Stimulated activated CD4-positive, alpha-beta T cell treated with anti-CD3 and anti-CD28 coated beads, TNF-alpha, amount 100 ng/mL, for 24 hours (primary cell): ENCODE measurements at places on chromosomes 11 and 22.

DNA sequence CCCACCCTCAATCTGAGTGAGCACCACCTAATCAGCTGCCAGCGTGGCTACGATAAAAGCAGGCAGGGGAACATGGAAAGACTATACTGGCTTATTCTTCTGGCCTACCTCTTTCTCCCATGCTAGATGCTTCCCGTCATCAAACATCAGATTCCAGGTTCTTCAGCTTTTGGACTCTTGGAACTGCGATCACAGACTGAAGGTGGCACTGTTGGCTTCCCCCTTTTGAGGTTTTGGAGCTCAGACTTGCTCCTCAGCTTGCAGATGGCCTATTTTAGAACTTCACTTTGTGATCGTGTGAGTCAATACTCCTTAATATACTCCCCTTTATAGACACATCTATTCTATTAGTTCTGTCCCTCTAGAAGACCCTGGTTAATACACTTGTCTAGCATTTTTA, 543.7 kb upstream of the RAG2 start:
- DNase-seq, result no peak

DNA sequence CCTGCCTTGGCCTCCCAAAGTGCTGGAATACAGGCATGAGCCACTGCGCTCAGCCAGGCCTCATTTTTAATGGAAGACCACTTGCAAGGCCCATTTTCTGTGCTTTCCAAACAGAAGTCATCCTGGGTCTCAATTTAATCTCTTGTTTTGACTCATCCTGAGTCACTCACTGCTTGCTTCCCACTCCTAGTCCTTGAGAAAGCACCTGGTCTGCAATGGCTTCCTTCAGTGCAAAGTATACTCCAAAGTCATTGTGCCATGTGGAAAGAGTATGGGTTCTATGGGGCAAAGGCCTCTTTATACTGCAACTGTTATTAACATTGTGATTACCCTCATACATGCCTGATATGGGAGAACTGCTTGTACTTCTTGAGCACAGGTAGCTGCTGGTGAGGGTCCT, 18.3 kb upstream of the SLC5A1 start:
- no peak for DNase-seq

DNA sequence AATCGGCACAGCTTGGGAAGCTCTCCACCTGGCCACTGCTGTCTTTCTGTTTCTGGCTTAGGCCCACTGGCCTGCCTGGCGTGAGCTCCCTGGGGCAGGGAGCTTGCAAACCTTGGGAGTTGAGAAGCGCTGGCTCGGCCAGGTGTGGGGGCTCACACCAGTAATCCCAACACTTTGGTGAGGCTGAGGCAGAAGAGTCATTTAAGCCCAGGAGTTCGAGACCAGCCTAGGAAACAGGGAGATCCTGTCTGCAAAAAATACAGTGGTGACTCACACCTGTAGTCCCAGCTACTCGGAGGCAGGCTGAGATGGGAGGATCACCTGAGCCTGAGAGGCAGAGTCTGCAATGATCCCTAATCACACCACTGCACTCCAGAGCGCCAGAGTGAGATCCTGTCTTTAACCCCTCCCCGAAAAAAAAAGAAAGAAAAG, 4.0 kb downstream of the AP5B1 start:
- no peak for DNase-seq

DNA sequence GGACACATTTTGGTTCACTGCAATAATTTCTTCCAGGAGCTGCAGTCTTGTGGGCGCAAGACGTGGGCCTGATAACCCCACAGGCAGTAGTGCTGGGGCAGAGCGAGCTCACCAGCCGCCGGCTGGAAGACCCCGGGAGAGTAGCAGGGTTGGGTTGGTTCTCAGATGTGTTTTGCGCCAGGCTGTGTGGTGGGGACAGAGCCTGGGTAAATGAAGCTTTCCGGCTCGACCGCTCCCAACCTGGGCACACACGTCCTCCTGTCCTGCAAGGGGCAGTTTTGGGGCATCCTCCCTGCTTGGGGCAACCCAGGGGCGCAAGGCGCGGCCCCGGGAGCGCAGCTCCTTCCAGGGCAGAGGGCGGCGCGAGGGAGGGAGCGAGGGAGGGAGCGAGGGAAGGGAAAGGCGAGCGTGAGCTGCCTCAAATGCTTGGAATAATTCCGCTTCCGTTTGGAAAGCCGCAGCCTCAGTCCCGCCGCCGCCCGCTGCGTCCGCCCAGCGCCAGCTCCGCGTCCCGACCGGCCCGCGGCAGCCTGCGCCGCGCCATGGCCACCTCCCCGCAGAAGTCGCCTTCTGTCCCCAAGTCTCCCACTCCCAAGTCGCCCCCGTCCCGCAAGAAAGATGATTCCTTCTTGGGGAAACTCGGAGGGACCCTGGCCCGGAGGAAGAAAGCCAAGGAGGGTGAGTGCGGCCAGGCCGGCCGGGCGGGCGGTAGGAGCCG, at the start of gene PARVA:
Gene PARVA (plus strand): TSS at position 466 of the 718 bp plus-strand sequence. CDS start 77 bp downstream, at position 543.
- DNase-seq, result no peak

DNA sequence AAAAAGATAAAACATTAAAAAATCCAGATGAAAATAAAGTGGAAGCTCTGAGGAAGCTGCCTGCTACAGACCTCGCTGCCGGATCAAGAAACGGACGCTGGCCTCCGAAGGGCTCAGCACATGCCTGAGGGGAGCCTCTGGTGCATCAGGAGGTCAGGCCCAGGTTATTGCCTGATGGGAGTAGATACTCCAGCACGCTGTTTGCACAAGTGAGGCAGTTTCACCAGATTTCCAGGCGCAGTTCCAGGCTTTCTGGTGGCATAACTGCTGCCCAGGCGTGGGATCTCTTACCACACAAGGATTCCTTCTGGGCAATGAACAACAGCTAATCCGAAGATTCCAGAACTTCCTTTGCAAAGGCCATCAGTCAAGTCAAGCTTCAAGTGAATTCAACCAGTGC, 154.2 kb downstream of the MPPED1 start:
- DNase-seq, result no peak

DNA sequence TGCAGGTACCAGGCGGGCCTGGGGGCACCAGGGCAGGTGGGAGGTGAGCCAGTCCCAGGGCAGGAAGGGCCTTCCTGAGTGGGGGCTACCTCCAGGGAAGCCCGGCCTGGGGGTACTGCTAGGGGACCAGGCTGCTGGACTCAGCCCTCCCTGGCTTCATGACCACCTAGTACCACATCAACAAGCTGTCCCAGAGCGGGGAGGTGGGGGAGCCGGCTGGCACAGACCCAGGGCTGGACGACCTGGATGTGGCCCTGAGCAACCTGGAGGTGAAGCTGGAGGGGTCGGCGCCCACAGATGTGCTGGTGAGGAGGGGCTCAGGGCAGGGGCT, 6.7 kb downstream of the TRPT1 start:
- no peak for DNase-seq

GRCh38 chr22:45891996-45892621, 84.9 kb downstream of the WNT7B start:
- no peak for DNase-seq

GRCh38 chr11:128735935-128736605, 42.2 kb downstream of the FLI1 start:
- DNase-seq, result no peak

GRCh38 chr22:40330615-40331014, 15.7 kb upstream of the ADSL start:
- no peak for DNase-seq

- DNase-seq, result no peak
Observed at GRCh38 chr11:2741006-2741376, 41.2 kb upstream of the KCNQ1OT1 start.

DNA sequence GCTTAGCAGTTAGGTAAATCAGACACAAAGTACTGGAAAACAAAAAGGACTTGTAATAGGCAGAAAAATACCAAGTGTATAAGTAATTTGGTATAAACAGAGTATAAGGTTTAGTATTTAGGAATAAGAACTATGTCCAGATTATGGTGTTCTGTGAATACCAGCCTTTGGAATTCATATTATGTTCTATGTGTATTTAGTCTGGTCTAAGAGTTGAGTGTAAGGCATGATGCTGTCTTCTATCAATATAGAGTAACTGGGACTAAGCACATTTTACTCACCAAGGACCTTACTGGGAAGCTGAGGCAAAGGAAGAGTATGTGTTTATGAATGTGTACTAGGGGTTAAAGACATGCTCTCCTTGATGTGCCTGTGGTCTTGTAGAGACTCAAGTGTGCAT, 9.5 kb downstream of the SDHD start:
- no peak for DNase-seq

DNA sequence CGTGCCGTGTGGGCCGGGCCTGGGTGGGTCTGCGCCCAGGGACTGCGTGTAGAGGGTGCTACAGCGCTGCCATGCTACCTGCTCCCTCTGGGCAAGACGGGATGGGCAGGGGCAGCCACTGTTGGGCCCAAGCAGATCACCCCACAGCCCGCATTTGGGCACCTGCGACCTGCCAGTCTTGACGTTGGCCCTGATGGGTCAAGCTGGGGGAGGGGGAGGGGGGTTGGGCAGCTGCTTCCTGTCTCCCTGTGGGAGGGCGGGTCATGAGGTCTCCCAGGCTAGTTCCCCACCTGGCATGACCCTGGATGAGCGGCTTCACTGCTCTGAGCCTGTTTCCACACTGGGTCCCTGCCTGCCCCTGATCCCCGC, 2.8 kb upstream of the RPS19BP1 start:
- DNase-seq, result no peak

DNA sequence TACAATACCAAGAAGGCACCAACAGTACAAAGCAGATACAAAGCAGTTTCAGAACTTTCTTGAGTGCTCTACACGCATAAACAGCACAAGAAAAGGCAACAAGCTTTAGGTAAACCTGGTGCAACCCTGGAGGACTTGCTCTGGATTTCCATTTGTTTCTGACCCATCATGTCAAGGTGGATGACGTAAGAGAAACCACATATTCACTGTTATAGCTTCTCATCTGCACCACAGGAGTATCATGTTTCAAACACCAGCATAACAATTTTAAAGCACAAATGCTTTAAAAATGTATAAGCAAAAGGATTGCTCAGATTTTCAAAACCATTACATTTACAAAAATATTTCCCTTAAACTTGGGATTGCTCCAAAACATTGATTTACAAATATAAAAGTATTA, 25.0 kb upstream of the YPEL1 start:
- DNase-seq, result no peak

- no peak for DNase-seq
Observed at GRCh38 chr11:117535201-117535849, 207.7 kb downstream of the CEP164 start.

DNA sequence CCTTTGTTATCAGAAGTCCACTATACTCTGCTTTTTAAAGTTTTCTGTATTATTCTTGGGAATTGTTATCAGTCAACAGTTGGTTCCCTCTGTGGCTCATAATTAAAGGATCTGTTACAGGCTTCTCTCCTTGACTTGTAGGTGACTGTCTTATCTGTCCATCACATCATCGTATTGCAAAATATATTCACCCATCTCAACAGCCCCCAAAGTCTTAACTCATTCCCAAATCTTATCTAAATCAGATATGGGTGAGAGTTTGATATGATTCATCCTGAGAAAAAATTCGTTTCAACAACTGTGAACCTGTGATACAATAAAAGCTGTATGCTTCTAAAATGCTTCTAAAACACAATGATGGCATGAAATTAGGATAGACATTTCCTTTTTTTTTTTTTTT, 1245.6 kb upstream of the RAG2 start:
- no peak for DNase-seq

GRCh38 chr11:33500861-33501479, 199.7 kb downstream of the C11orf91 start:
- no peak for DNase-seq

- DNase-seq, result no peak
Observed at GRCh38 chr22:39530692-39531331, 1.7 kb downstream of the RPS19BP1 start.

DNA sequence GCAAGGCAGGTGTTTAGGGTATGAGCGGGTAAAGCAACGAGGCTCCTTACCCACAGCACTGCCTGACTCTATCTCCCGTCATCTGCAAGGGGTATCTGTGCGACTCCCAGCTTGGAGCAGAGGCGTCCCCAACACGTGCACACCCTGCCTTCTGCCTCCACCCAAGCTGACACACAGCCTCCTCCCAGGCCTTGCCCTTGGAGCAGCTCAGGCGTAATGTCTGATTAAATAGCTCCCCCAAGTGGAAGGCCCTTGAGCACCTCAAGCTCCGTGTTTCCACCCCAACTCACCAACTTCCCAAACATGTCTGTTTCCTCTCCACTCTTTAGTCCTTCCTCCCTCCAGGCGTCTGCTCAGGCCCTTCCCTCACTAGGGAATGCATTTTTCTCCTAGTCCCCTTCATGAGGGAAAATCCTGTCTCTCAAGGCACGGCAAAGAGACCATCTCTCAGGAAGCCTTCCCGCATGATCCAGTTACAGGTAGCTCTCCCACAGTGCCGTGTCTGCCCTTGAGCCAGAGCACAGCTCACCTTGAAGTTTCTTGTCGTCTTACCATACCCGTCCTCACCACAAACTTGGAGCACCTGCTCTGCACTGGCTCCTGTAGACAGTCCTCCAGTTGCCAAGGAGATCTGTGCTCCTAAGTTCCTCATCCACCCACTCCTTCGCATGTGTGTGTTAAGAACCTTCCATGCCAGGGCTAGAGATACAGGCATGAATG, 15.8 kb downstream of the CYB5R2 start:
- no peak for DNase-seq

DNA sequence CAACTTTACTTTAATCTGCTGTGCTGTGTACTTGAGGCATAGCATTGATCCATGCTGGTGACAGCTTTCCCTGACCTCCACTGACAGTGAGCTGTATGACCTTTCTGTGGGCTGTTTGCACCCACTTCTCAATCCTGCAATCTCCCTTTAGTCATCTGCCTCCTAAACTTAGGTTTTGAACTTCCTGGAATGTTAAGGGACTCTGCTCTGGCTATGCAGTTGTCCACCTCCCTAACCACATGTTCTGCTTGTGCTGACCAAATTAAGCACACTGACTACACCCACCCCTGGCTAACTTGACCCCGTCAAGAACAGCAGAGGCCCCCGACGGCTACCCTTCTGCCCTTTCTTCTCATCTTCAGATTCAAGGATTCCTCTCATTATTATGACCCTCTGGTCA, 89.1 kb upstream of the NTM start:
- DNase-seq, result no peak

DNA sequence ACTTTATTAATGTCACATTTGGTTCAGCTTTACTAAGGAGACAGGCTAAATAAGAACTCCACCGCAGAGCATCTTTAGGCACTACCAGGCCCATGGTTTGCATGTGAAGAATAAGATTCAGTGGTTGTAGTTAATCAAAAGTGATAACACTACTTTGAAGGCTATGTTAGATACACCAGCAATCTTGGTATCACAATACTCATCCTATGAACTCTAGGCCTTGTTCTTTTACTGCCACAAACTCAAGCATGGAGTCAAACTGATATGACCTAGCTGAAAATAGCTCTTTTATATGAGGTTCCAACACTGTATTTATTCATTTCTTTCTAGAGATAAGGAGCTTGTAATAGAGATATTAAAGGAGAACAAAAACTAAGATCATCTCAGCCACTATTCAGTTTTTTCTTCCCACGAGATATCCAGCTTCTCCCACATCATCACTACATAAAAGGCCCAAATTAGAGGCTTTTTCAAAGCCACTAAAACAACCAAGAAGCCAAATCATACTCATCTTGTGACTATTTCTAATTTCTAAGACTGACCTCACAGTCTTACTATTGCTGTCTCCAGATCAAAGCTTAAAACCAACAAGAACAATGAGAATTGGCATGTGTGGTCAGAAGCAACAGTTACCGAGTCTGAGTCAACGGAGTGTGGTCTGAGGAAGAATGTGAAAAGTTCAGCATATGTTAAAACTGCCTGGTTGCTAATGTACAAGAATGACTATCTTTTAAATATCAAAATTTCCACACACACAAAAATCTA, 25.1 kb upstream of the GUCY1A2 start:
- no peak for DNase-seq

- DNase-seq, result no peak
Observed at GRCh38 chr11:24819006-24819405, 322.2 kb downstream of the LUZP2 start.

- DNase-seq, result no peak
Observed at GRCh38 chr11:134702827-134703226, 290.8 kb upstream of the B3GAT1 start.
